Epithelial cell of proximal tubule (primary cell): ENCODE measurements at places on chromosomes 11 and 22. TPM values are rescaled to one million over a fixed set of nuclear protein-coding genes. Genes with fewer than 3 reads are reported as not detected.

The GP1BB gene
- total RNA-seq: 0.81 TPM in 1 of 2 replicates, not detected in the other

The ACRV1 gene
- total RNA-seq: not detected in 2 replicates

The A4GALT gene
- 16.2 and 17.8 TPM in 2 replicates for total RNA-seq

The HEPN1 gene
- total RNA-seq: not detected in 2 replicates

The RFPL3 gene
- total RNA-seq: not detected in 2 replicates

The RIMBP3B gene
- 0.29 TPM in 1 of 2 replicates, not detected in the other for total RNA-seq

The GAS2L1 gene
- 31.4 and 34.9 TPM in 2 replicates for total RNA-seq

The IGHMBP2 gene
- 10.3 and 12.1 TPM in 2 replicates for total RNA-seq

The SCUBE2 gene
- total RNA-seq: 0.17 and 0.43 TPM in 2 replicates

The MRGPRX3 gene
- not detected in 2 replicates for total RNA-seq

The POU2AF2 gene
- total RNA-seq: not detected in 2 replicates

The GGTLC2 gene
- 0.80 TPM in 1 of 2 replicates, not detected in the other for total RNA-seq

The MYBPC3 gene
- total RNA-seq: not detected in 2 replicates

The OTOG gene
- not detected in 2 replicates for total RNA-seq

The OR4D5 gene
- total RNA-seq: not detected in 2 replicates

DNA sequence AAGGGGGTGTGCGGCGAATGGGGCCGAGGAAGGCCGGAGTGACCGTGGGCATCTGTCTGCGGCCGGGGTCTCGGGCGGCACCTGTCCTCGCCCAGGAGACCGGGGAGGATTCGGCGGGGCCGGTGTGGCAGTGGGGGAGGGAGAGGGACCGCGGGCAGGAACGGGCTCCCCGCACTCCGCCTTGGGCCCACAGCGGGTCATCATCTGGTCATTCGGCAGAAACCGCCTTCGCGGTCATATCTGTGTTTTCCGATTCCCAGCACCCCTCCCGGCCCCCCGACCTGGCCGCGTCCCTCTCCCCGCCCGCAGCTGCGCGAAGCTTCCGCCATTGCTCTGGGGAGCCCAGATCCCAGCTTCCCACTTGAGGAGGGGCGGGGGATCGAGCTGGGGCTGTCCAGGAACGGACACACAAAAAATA, 824 bp upstream of the CBX6 start:
- DNase-seq: no peak

DNA sequence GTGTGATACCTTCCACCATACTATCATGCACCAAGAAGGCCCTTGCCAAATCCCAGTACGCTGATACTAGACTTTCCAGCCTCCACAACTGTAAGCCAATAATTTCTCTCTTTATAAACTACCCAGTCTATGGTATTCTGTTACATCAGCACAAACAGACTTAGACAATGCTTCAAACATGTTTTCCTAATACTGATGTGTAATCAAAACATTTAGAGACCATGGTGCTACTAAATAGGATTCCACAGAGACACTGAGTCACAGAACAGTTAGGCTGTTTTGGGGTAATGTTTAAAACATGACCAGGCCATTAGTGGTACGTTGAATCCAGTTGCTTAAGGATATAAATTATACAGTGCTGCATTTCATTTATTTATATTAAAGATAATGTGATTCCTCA, 103.7 kb downstream of the PICALM start:
- no peak for DNase-seq

GRCh38 chr11:93510196-93510873, 32.9 kb downstream of the SMCO4 start:
- DNase-seq: no peak

- DNase-seq: no peak
Observed at GRCh38 chr22:30878516-30879414, 89.8 kb downstream of the MORC2 start.

DNA sequence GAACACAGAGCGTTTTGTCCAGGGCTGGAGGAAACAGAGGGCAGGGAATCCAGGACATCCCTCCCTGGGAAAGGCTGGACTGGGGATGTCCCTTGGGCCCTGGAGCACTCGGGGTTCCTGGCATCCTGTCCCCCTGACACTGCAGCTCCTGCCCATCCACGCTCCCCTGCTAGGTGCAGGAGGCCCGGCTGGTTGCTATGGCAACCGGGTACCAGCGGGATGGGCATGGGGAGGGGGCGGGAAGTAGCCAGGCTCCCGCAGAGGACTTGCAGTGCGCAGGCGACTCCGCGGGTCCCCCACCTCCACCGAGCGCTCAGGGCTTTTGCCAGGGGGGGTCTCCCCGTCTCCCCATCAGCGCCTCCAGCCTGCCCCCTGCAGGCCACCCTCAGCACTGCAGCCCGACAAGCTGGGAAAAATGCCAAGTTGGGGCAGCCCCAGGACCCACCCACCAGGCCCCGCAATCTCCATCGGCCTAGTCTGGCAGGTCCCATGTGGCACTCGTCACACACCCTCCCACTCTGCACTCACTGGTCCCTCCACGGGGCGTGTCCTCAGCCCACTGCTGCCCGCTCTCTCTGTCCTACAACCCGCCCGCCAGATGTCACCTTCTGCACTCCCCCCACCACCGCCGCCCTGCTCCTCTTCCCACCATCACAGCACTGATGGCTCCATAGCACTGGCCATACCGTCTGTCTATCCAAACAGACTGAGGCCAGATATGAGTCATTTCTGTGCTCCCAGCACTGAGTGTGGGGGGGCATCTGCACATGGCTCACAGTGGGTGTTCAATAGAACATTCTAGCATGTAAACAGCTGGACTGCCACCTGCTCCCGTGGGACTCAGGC, 31.5 kb downstream of the KIAA0930 start:
- no peak for DNase-seq

DNA sequence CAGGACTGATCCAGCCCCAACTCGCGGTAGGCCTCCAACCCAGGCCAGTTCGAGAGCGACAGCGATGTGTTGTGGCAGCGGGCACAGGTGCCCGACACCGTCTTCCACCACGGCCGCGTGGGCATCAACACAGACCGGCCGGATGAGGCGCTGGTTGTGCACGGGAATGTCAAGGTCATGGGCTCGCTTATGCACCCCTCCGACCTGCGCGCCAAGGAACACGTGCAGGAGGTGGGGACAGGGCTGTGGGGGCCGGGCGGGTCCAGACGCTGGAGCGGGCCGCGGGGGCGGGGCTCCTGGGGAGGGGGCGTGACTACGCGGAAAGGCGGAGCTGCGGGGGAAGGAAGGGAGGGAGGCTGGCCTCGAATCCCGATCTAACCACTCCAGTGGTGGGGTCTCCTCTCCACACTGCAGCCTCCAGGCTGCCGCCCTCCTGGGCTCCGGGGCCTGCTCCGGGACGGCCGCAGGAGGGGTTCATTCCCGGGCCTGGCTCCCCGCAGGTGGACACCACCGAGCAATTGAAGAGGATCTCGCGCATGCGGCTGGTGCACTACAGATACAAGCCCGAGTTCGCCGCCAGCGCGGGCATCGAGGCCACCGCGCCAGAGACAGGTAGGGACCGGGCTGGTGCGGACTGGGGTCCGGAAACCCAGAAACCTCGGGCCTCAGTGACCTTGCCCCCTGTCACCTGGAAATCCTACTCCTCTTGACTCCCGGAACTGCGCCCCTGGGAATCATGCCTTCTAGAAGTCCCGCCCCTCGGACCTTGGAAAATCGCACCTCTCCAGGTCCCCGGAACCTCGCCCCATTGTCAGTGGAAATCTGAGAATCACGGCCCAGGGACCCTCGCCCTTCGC, 14.9 kb downstream of the TMEM258 start:
- DNase-seq: no peak

DNA sequence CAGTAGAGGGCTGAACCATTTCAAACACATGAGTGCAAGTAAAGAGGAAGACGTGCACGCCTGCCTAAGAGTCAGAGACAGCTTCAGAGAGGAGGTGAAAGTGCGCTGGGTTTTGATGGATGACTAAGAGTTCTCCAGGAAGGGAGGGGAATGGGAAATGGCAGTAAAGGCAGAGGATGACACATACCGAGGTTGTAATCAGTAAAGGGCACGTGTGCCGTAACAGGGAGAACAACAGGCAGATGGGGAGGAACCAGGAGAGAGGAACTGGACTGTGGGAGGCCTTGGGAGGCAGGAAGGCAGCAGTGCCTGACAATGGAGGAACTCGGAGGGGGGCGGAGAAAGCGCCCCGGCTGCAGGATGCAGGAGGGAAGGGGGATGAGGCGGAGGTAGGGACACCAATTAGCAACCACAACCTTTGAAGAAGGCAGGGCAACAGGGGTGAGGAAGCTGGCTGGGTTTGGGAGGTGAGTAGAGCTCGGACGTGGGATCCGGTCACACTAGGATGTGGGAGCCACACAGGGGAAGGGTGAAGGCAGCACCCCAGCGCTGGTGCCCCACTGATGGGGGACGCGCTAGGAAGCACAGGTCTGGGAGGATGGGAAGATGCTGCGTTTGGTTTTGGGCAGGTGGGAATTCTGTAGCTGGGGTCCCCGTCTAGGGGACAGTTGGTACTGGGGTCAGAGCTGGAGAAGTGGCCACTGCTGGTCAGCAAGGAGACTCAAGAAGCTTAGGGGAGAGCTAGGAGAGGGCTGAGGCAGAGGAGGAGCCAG, 67.4 kb downstream of the SCUBE1 start:
- DNase-seq: no peak

DNA sequence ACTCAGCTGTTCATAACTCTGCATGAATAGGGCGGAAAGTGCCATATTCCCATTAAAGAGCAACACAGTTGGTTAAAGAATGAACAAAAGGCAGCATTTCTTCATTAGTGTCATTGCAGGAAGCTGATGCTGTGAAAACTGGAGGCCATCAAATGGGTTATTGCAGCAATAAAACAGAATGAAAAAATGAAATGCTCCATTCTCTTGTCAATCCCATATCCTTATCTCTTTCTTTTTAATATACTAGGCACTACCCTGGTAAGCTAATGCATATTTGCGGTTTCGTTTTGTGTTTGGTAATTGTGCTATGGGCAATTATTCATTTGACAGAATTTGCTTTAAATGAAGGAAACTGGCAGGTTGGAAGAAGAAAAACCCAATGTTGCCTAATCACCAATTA, 25.3 kb downstream of the C11orf71 start:
- DNase-seq: no peak

GRCh38 chr11:44016546-44017442, 31.0 kb upstream of the ACCSL start:
- DNase-seq: no peak

DNA sequence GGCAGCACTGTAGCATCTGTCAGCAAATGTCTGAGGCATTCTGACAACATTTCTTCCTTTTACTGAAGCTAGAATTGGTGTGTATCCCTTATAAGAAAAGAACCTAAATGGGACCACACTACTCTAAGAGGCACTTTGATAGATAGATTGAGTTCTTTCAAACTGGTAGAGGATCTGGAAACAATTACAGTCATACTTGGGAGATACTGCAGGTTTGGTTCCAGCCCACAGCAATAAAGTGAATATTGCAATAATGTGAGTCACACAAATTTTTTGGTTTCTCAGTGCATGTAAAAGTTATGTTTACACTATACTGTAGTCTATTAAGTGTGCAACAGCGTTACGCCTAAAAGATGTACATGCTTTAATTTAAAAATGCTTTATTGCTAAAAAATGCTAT, 96.9 kb downstream of the SBF2 start:
- no peak for DNase-seq

GRCh38 chr22:37965940-37966664, 12.6 kb downstream of the POLR2F start:
- peak; percentile 48 for DNase-seq

GRCh38 chr11:19597206-19597605, 115.4 kb upstream of the NAV2 start:
- DNase-seq: no peak

DNA sequence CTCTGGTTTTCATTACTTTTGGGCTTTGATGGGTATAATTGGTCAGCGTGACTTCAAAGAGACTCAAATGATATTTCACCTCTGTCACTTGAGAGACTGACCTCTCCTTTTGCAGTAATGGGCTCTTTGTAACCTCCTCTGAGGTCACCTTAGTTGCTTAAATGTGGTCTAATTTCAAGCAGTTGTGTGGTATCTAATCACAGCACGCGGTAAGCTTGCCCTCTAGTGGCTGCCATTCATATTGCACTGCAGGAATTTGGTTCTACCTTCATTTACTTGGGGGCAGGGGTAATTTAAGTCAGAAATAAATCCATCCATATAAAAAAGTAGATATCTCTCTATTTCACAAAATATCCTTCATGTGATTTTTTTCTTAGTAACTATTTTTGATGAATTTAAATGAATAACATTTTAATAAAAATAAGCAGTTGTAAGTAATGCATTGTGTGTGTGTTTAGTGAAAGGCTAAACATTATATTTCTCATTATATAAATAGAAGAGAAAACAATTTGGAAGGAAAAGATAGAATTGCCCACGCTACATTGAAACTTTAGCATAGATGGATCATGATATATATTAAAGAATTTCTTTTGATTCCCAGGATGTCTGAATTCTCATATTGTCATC, 55.0 kb upstream of the ANO3 start:
- no peak for DNase-seq

GRCh38 chr22:37012956-37013355, 6.3 kb downstream of the TST start:
- no peak for DNase-seq

DNA sequence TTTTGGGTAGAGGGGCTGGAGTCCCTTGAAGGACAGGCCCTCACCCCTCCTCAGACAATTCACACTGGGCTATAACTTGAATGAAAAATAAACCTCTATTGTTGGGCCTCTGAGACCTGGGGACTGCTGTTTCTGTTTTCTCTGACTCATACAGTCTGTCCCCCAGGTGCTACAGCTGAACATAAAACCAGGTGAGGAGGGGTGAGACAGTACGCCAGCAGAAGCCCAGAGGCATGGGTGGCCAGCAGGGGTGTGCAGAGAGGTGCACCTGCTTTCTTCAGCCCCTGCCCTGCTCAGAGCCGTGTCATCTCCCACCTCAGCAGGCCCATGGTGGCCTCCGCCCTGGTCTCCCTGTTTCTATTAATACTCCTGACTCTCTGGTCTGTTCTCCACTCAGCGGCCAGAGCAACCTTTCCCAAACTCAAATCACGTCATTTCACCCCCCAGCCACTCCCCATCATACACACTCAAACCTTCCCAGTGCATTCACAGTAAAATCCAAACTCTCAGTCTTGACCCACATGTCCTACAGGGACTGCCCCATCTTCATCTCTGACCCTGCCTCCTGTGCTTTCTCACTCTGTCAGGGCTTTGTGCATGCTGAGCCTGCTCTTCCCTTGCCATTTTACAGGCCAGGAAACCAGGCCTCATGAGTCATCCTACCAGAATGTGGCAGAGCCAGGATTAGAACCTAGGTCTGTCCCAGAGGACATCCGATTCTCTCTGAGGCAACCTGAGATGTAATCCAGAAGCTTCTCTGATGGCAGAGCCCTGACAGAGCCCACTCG, 5.4 kb upstream of the IL2RB start:
- DNase-seq: no peak

- DNase-seq: no peak
Observed at GRCh38 chr11:23490557-23491235, 630.4 kb upstream of the CCDC179 start.
